NCI-H1694 (cell line): ENCODE measurements at places on chromosomes 1 and 21.

- no peak for DNase-seq
Measured at GRCh38 chr1:55707196-55707595, 492.0 kb upstream of the USP24 start.

GRCh38 chr1:22575532-22576149 is 12.4 kb downstream of the EPHA8 start:
- no peak for DNase-seq

DNA sequence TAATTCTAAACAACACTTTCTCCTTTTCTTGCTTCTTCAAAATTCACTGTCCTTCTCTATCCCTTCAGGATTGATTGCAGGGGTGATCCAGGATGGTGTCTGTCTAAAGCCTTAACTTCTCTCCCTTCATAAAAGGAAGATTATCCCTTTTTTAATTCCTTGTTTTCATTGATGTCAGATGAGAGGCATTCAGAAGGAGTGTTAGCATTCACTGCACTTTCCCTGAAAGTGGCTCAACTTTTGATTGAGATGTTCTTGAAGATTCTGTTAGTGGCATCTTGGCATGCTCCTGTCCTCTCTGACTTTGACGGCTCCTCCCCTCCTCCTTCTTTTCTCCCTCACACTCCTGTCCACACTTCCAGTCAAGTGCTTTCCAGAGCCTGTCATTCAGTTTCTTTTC is 71.6 kb downstream of the ST6GALNAC3 start:
- DNase-seq = no peak

GRCh38 chr21:16476056-16476825 is 746.5 kb downstream of the USP25 start:
- DNase-seq = no peak

- DNase-seq = no peak
Measured at GRCh38 chr1:235648954-235649367, 623 bp downstream of the GNG4 start.

GRCh38 chr1:206954459-206955342 is 8.4 kb upstream of the PIGR start:
- DNase-seq = no peak

GRCh38 chr1:25992689-25993171 is 5.1 kb downstream of the PAFAH2 start:
- DNase-seq = no peak

DNA sequence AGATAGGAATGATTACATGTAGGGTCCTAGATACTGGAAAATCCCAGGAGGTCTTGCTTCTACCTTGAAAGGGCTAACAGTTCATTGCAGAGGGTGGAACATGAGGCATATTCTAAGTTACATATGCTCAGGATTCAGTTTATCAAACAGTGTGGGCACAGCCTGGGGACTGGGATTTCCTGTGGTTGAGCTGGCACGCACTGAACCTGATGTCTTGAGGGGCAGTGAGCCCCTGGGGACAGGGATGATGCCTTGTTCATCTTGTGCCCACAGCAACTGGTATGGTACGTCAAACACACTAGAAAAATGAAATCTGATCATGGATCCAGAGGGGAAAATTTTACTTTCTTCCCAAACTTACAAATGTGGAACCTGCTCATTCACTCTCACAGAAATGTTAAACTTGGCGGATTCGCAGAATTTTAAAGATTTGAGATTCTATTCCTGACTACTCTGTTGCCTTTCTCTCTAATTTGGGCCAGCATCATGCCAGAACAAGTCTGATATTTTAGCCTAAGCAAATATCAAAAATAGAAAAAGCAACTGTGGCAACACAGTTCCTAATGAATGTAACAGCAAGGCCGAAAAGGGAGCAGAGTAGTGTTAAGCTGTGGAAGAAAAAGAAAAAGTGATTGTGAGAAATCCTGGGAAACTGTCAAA is 68.2 kb upstream of the COL24A1 start:
- no peak for DNase-seq

DNA sequence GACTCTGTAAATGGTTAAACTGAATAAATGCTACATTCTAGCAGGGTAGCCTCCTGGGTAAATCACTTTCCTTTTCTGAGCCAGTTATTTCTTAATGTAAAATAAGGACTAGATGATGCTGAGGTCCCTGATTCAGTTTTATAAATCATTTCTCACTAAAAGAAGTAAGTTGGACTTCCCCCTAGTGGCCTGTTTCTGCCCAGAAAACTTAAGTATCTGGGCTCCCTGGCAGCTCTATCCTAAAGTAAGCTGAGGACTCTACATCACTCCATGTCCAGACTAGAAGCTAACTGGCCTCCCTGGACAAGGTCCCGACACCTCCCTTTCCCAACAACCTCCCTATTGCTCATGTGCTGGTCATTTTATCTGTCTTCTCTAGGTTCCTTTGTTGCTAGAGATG is 3.0 kb downstream of the GPN2 start:
- DNase-seq = peak; percentile 14

DNA sequence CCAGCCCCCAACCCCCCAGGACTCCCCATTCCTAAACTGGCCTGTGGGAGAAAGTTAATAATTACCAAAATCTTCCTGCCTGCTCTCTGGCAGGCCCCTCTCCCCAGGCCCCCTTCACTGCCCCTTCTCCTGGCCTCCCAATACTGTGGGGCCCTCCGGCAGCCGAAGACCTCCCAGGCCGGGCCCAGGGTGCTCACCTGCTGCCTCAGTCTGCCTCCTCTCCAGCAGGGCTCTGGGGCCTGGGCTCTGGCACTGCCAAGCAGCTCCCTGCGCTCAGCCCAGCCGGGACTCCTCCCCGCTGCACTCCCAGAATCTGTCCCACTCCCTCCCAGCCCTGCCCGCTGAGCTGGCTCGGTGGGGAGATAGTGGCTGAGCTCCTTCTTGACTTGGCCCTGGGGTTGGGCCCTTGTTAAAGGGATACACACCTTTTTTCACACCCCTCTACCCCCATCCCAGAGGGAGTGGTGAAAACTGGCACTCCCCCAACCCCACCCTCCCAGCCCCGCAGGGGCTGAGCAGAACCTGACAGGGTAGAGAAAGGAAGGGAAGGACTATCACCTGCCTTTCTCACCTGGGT is at the start of gene S100A16:
S100A16 (minus strand) TSS at position 383 of the 577 bp plus-strand sequence. CDS start 4,986 bp downstream, outside the sequence.
- peak; percentile 48 for DNase-seq

- DNase-seq = no peak
Measured at GRCh38 chr1:209132736-209133467, 450.6 kb upstream of the CAMK1G start.
